ENCODE measurements at places on chromosomes 7 and 10. TPM values are rescaled to one million over a fixed set of nuclear protein-coding genes. Genes with fewer than 3 reads are reported as not detected.

- no peak for DNase-seq
Measured at GRCh38 chr10:133336577-133337369, at the start of gene CALY. Gene CALY (minus strand): TSS chr10:133336896. CDS start chr10:133328989, 7,907 bp downstream.

DNA sequence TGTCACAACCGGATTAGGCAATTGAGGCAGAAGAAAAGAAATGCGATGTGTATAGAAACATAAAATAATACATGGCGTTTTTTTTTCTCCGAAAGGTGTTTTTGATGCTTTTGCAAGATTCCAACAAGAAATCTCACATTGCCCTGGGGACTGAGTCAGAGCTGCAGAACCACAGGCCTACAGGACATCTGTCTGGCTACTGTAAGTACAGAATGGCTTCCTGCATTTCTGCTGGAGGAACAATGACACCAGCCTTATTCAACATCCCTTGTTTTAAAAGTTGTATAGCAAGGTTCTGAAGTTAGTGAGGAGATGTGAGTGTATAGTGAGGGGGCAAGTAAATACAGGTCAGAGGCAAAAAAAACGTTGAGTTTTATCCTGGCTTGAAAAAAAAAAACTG lies 256.4 kb downstream of the ABCA13 start:
- no peak for DNase-seq

Gene SFMBT2
- 11.0 TPM for total RNA-seq

Gene RNF32
- total RNA-seq: not detected

DNA sequence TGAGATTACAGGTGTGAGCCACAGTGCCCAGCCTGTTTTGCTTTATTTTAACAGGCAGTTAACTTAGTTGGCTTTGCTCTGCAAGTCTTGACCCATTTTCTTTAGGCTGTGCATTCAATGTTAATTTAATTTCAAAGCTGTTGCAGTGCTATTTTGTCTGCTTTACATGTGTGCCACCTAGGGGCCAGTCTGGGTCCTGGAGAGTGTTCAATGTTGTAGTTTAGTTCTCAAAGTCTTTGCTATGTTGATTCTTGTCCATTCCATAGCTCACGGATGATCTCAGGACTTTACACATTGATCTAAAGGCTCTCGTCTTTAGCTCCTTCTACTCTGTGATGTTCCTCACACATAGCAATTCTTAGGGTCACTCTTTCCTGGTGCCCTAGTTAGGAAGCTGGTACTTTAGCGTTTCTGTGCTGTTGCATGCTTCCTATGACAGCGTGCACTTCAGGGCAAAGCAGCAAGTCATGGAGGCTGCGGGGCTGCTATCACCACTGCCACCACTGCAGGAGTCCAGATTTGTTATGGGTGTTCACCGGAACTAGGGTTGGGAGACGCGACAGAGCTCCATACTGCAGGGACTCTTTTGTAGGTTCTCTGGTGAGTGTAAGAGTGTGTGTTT lies 16.4 kb upstream of the ABCA13 start:
- no peak for DNase-seq

- DNase-seq: no peak
Measured at GRCh38 chr7:23471106-23471859, 992 bp upstream of the IGF2BP3 start.

Gene FBH1
- total RNA-seq: 78.7 TPM

GRCh38 chr7:80984619-80985018 lies 65.8 kb upstream of the SEMA3C start:
- DNase-seq: no peak

- DNase-seq: no peak
Measured at GRCh38 chr10:78730754-78731153, 338.0 kb upstream of the ZMIZ1 start.

- DNase-seq: no peak
Measured at GRCh38 chr7:130887182-130887956, 153.4 kb upstream of the KLF14 start.

Gene PDK4
- 289 TPM for total RNA-seq

- peak; percentile 36 for DNase-seq
Measured at GRCh38 chr10:117391436-117392205, 16.4 kb upstream of the PDZD8 start.

Gene EBF3
- total RNA-seq: 7.1 TPM

Gene RBP3
- total RNA-seq: not detected

Gene HOXA13
- not detected for total RNA-seq

GRCh38 chr7:46150202-46150601 lies 229.1 kb upstream of the IGFBP3 start:
- DNase-seq: no peak

- peak; percentile 52 for DNase-seq
Measured at GRCh38 chr10:74855027-74855426, 28.6 kb downstream of the KAT6B start.
